ENCODE measurements at places on chromosomes 2 and 18.

DNA sequence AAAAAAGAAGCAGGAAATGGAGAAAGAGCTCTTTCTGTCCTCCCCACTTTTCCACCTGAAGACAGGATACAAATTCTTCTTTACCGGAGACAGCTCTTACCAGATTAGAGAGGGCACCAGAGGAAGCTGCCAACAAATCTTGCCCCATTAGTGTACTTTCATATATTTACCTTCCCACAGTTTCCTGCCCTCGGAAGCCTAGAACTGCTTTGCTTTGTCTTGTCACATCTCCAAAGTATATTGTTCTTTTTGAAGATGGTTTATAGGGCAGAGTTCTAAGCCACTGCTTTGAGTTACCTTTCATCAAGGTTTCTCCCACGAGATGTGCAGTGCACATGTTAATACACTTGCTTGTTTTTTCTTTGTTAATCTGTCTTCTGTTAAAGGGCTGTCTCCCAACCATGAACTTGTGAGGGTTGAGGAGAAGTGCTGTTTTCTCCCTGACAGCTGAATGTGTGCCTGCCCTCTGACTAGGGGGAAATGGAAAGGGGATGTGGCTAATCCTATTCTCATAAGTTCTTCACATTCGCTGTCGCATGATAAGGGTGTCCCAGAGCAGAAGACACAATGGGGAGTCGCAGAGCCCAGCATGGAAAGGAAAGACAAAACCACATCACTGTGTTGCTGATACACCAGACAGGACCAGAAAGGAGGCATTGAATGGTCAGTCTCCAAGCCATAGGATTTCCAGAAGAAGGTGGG is 24.2 kb downstream of the CENPA start:
- no peak for DNase-seq

DNA sequence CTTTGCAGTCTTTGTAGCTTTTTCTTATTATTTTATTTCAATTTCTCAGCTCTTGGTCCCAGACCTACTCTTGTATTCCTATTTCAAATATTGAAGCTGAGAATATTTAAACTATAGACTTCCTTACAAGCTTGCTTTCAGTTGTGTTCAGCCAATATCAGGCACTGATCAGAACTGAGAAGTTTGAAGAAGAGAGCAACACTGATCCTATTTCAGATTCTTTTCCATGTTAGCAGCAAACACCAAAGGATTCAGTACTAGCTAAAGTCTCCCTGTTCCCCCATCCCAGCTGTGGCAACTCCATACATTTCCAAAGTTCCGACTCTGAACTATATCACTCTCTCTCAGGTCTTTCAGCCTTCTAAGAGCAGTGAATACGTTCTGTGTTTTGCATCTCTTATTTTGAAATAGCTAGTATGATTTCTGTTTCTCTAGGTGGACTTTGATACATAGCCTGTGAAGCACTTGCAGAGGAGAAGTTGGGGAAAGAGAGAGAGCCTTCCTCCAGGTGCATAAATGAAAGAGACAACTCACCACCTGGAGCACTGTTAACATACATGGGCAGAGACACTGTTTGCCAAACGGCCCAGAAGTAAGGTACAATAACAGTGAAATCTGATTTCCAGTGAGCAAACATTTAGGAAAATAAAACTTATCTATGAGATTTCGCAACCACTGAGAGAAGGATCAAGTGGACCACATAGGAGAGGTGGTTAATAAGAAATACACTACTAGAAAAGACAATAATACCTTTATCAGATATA is 135.0 kb upstream of the ZNF804A start:
- DNase-seq, result no peak

DNA sequence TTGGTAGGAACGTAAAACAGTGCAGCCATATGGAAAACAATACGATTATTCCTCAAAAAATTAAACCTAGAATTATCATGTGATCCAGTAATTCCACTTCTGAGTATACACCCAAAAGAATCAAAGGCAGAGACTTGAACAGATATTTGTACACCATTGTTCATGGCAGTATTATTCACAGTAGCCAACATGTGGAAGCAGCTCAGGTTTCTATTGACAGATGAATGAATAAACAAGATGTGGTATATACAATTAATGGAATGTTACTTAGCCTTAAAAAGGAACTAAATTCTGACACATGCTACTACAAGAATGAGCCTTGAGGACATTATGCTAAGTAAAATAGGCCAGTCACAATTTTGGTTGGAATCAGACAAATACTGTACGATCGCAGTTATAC is 14.2 kb upstream of the RTTN start:
- DNase-seq, result no peak

DNA sequence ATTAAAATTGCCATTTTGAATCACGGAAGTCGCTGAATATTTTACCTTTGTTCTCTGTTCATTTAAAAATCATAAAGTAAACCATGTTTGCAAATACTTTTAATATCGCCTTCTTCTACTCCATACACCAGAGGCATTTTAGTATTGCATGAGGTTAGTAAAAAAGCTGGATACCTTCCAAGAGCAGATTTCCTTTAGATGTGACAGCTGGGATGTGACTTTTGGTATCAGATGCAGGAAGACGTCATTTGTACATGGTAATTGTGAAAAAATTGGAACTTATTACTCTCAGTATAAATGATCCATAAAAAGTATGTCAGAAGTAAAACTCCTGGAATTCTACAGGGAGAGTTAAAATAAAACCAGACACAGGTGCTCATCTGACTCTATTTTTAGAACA is 89.5 kb downstream of the SLC4A10 start:
- no peak for DNase-seq

- DNase-seq, result no peak
These were observed 1.4 kb downstream of the EHBP1 start for GRCh38 chr2:62706721-62707521.

DNA sequence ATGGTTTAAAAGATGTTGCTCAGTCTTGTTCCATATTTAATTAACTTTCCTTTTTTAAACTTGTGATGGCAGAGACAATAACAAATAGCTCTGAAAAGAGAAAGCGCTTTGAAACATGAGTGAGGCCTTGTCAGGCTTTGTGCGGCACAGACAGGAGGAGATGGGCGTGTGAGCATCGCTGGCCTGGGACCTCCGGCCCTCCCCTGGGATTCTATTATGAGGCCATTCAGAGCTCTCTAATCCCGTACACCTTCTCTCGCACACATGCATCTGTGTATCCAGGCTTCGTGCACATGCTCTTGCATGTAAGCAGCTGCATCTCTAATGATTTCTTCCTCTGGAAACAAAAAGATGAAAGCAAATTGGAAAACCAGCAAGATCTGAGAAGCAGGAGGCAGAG is 313.7 kb downstream of the ZNF521 start:
- DNase-seq, result no peak

All from activated CD4-positive, alpha-beta T cell treated with anti-CD3 and anti-CD28 coated beads for 36 hours (primary cell).